ENCODE measurements at places on chromosomes 7 and 10.

DNA sequence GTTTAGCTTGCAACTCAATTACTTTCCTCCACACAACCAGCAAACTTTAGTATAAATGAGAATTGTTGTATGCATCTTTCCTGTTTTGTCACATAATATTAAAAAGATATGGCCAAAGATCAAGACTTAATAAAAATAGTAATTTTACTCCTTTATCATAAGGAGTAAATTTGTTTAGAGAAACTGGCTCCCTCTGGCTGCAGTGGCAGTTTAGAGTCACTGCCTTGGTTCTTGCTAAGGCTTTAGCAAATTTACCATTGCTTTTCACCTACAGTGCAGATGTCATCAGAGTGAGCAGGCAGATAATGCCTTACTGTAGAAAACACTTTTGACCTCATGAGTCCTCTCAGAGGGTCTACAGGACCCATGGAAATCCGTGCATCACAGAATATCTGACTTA, 2.6 kb downstream of the PRPF18 start:
- H3K27me3 ChIP-seq: peaks cover 4% of the 10 kb centered on the region
- peaks cover 11% of the 10 kb centered on the region for H3K36me3 ChIP-seq
- DNase-seq: no peak
- H3K4me3 ChIP-seq: no peak overlapping the region
- H3K27ac ChIP-seq: no peak overlapping the region
- H3K4me1 ChIP-seq: peaks cover 20% of the 10 kb centered on the region

DNA sequence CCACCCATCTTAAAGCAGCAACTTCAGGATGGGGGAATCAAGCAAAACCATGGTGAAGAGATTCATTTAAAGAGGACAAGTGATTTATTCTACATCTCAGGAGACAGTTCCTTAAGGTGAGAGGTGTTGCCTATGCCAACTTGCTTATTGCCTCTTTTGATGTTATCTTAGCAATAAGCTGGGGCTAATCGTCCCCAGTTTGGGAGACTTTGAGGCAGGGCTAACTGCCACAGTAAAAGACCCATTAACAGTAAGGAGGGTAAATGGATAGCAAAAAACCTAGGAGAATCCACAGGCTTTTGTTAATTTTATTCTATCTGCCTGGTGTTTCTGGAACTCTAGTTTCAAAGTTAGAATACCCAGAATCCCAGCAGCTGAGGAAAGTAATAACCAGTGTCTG, 22.1 kb upstream of the HERPUD2 start:
- no peak overlapping the region for H3K4me3 ChIP-seq
- no peak overlapping the region for H3K27ac ChIP-seq
- H3K27me3 ChIP-seq: no peaks in the 10 kb centered on the region
- DNase-seq: no peak

DNA sequence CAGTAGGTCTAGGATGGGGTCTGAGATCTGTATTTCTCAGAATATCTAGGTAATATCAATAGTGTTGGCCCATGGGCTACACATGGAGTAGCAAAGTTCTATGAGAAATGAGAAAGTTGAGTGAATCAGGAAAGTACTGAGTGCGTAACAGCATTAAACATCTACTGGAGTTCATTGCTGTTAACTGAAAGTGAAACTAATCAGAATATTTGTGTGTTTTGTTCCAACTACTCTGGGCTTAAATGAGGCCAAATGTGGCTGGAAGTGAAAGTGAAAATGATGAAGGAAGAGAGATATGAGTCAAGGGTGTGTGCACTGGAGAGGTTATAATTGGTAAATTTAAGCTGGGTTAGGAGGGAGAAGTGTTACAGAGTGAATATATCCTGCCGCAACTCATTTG, 46.5 kb downstream of the TMEM106B start:
- H3K36me3 ChIP-seq: peaks cover 6% of the 10 kb centered on the region
- H3K4me1 ChIP-seq: peaks cover 12% of the 10 kb centered on the region
- no peak overlapping the region for H3K27ac ChIP-seq
- DNase-seq: peak; percentile 43
- peaks cover 15% of the 10 kb centered on the region for H3K27me3 ChIP-seq
- no peak overlapping the region for H3K4me3 ChIP-seq

DNA sequence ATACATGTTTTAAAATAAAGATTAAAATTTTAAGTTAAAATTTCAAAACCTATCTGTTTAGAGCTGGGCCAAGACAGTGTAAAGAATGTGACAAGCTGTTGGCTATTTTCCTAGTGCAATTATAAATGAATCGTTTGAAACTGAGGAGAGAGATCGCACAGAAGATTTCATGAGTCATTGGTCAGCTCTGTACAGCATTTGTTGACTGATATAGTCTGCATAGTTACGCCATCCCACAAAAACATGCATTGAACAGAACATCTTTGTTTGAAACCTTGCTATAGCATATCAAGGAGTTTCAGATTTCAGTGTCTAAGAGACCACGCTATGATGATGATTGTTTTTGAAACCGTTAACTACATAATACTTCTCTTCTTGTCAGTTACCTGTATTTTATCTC, 1.3 kb upstream of the C10orf67 start:
- no peak for DNase-seq
- H3K27ac ChIP-seq: no peak overlapping the region
- no peak overlapping the region for H3K4me3 ChIP-seq
- peaks cover 19% of the 10 kb centered on the region for H3K4me1 ChIP-seq
- peaks cover 14% of the 10 kb centered on the region for H3K27me3 ChIP-seq
- H3K36me3 ChIP-seq: no peaks in the 10 kb centered on the region

DNA sequence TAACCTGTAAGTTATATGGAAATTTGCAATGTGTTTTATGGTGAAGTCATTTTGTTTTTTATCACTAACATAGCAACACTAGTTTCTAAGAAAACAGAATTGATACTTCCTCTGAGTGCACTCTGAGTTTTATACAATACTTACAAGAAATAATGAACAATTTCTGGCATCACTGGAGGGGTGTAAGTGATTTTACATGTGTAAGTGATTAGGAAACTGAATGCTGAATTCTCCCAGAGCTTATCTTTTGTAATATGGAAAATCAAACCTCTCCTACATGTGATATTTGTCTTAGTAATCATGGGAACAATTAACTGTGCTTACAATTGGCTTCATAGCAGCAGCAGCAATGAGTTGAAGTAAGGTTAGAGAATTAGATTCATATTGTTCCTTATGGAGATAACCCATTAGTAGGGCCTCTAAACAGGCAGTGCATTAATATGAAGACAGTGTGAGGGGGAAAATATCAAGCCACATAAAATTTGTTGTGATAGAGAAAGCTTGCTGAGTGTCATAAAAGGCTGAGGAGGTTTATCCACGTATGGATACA, 37.4 kb downstream of the SEMA3C start:
- no peak for DNase-seq
- H3K27me3 ChIP-seq: no peaks in the 10 kb centered on the region
- H3K27ac ChIP-seq: no peak overlapping the region
- H3K36me3 ChIP-seq: no peaks in the 10 kb centered on the region

DNA sequence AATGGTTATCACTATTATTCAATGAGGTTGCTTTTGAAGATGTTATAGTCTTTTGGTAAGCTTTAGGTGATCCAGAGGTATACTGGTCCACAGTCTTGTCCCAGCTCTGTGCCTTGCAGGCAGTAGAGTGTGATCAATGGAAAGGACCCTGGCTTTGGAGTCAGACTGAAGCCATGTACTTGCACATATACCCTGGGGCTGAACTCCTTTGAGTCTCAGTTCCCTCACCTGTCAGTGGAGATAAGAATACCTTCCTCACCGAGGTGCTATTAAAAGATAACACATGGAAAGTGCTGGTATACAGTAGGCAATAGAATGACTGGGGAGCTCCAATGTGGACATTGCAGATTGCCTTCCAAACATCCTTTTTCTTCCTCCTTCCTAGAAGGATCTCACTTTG, 16.0 kb upstream of the PDLIM1 start:
- peaks cover 24% of the 10 kb centered on the region for H3K4me1 ChIP-seq
- DNase-seq: no peak
- H3K4me3 ChIP-seq: no peak overlapping the region
- no peak overlapping the region for H3K27ac ChIP-seq

DNA sequence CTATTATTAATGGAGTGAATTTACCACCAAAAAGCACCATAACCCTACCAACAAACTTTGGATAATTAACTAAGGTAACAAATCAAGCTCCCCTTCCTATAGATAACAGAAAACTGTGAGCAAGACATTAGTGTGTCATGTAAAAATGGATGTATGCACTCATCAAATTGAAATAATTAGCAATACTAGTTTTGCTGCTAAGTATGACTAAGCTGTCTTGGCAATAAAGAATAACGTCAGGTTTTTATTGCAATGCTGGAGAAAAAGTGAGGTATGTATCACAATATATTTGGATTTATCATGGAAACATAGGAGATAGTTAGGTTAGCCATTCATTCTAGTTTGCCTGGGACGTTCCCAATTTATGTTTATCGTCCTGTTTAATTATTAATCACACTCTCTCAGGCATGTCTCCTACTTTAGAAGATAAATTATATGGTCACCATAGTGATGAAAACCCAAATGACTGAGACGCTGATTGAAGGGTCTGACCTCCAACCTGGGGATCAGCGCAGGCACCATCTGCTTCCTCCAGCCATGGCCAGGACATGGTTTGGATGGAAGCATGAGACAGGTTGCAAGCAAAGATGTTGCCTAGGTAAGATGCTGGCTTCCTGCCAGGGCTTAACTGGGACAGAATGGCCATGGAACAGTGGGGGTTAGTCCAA, 125.6 kb downstream of the FANK1 start:
- no peak for DNase-seq
- H3K27me3 ChIP-seq: no peaks in the 10 kb centered on the region
- H3K4me3 ChIP-seq: no peak overlapping the region
- no peak overlapping the region for H3K27ac ChIP-seq

DNA sequence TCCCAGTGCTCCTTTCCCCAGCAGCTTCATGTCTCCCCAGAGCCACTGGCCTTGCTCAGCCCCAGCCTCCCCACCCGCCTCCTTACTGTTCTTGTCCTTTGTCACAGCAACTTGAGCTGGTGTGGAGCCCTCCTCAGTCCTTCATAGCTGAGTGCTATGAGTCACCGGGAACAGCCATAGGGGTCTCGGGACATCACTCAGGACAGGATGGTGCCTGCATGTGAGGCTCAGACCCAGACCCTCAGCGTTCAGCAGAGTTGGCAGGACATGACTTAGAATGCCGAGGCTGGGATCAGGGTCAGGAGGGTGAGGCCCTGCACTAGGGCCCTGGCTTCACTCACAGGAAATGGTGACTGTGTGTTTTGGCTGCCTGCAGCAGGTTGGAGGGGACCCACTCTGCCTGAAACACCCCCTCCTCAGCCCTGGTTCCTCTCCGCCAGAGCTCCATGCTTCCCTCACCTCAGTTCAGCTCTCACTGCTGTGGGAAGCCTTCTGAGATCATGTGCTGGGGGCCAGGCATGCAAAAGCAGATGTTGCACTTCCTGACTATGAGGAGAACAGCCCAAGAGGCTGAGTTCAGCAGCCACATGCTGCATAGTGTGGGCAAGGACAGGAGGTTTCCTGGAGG, 40.7 kb upstream of the GJD4 start:
- peaks cover 17% of the 10 kb centered on the region for H3K36me3 ChIP-seq
- no peak for DNase-seq
- H3K27me3 ChIP-seq: no peaks in the 10 kb centered on the region
- H3K4me3 ChIP-seq: no peak overlapping the region
- no peaks in the 10 kb centered on the region for H3K4me1 ChIP-seq

DNA sequence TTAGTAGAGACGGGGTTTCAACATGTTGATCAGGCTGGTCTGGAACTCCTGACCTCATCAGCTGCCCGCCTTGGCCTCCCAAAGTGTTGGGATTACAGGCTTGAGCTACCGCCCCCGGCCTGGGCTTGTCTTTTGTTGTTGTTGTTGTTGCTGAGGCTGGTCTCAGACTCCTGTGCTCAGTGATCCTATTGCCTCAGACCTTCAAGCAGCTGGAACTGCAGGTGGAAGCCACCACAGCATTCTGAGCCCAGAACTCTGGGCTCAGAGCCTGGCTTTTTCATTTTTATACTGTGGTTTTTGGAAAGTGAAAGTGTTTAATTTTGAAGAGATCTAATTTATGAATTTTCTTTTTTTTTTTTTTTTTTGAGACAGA, 16.2 kb upstream of the DNAJB6 start:
- no peaks in the 10 kb centered on the region for H3K36me3 ChIP-seq
- no peak overlapping the region for H3K27ac ChIP-seq
- no peak overlapping the region for H3K4me3 ChIP-seq

DNA sequence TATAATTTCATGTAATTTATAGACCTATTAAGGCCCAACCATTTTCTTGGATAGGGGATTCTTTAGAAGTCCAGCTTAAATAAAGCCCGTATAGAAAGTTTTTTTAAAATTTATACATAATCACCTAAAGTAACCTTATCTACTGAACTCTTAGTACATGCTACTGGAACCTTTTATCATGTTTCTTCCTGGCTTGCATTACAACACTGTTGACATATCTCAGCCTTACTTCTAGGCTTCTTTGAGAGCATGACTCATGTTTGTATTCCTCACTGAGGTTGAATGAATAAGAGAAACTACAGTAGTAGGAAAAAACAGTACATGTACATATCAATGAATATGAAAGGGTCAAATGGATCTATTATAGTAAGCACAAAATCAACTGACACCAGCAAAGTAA, 8.2 kb upstream of the MAGI2 start:
- no peaks in the 10 kb centered on the region for H3K27me3 ChIP-seq
- no peak overlapping the region for H3K4me3 ChIP-seq
- no peaks in the 10 kb centered on the region for H3K4me1 ChIP-seq
- no peak for DNase-seq
- no peak overlapping the region for H3K27ac ChIP-seq

DNA sequence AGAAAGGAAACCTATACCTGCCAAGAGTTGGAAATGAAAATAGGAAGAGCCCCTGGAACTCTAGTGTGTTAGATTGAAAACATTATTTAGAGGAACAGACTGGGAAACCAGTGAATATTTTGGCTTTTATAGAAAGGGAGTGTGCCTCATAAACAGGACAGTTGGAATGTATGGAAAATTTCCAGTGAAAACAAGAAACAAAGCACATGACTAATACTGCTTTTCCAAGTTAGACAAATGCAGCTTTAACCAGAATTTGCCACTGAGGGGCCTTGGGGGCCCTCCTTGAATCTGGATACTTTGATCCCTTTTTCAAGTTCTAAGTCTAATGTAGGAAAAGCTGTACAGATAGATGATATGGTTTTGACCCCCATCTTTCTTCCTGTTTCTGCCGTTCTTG, 21.2 kb downstream of the ITGB8 start:
- no peaks in the 10 kb centered on the region for H3K27me3 ChIP-seq
- no peak overlapping the region for H3K4me3 ChIP-seq
- H3K27ac ChIP-seq: no peak overlapping the region
- no peaks in the 10 kb centered on the region for H3K4me1 ChIP-seq
- DNase-seq: no peak

- no peaks in the 10 kb centered on the region for H3K4me1 ChIP-seq
- H3K27ac ChIP-seq: no peak overlapping the region
- no peaks in the 10 kb centered on the region for H3K27me3 ChIP-seq
- no peaks in the 10 kb centered on the region for H3K36me3 ChIP-seq
These were observed 24.6 kb upstream of the EIF4H start for GRCh38 chr7:74149603-74150002.

- H3K4me3 ChIP-seq: no peak overlapping the region
- no peaks in the 10 kb centered on the region for H3K27me3 ChIP-seq
- H3K4me1 ChIP-seq: no peaks in the 10 kb centered on the region
- H3K27ac ChIP-seq: no peak overlapping the region
These were observed 71.9 kb upstream of the ANKRD30A start for GRCh38 chr10:37053476-37053875.

GRCh38 chr7:114785496-114785895, 136.4 kb upstream of the MDFIC start:
- H3K27me3 ChIP-seq: no peaks in the 10 kb centered on the region
- H3K27ac ChIP-seq: peak overlapping the region; percentile 55
- DNase-seq: no peak
- peaks cover 6% of the 10 kb centered on the region for H3K36me3 ChIP-seq

GRCh38 chr10:88565072-88565471, 18.0 kb downstream of the RNLS start:
- DNase-seq: no peak
- H3K4me1 ChIP-seq: peaks cover 2% of the 10 kb centered on the region
- H3K36me3 ChIP-seq: no peaks in the 10 kb centered on the region
- no peak overlapping the region for H3K27ac ChIP-seq
